ENCODE measurements at places on chromosomes 16 and 17.

GRCh38 chr16:27463741-27464591 is 62.0 kb downstream of the IL21R start:
- no peak for DNase-seq

GRCh38 chr16:76121636-76122035 is 155.6 kb upstream of the CNTNAP4 start:
- DNase-seq, result no peak

- peak; percentile 36 for DNase-seq
These were observed 263.8 kb downstream of the HS3ST3A1 start for GRCh38 chr17:13337864-13338371.

- no peak for DNase-seq
These were observed 24.6 kb downstream of the LYRM9 start for GRCh38 chr17:27868565-27868964.

GRCh38 chr17:50117202-50118051 is 12.5 kb downstream of the SAMD14 start:
- no peak for DNase-seq

GRCh38 chr16:50323335-50324011 is 45.3 kb downstream of the BRD7 start:
- peak; percentile 15 for DNase-seq

DNA sequence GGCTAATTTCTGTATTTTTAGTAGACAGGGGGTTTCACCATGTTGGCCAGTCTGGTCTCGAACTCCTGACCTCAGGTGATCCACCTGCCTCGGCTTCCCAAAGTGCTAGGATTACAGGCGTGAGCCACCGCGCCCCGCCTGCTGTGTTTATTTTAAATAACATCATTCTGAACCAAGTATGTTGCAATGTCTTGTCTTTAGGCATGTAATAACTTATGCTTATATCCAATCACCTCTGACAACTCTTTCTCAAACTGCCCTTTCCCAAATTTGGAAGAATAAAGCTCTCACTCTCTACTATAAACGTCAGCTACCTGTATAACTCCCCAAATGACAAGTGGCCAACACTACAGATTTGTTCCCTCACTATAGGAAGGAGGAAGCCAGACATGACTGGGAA is 103.1 kb upstream of the FA2H start:
- DNase-seq, result no peak

DNA sequence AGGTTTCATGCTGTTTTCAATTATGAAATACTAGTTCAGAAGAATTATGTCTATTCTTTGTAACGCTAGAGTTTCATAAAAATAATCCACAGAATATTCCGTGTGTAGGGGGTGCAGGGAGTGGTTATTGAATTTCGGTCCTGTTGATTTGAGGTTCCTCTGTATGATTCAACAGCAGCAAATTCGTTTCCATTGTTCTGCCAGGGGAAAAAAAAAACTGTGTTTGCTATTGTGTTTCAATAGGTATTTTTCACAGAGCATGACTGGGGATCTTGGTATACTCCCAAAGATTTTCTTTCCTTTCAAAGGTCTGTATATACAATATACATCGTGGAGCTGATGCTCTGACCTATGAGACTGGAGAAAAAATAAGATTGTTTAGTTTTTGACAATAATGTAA is 15.8 kb downstream of the SHISA9 start:
- DNase-seq, result no peak

GRCh38 chr17:79620207-79621038 is 9.6 kb upstream of the RBFOX3 start:
- DNase-seq, result no peak

DNA sequence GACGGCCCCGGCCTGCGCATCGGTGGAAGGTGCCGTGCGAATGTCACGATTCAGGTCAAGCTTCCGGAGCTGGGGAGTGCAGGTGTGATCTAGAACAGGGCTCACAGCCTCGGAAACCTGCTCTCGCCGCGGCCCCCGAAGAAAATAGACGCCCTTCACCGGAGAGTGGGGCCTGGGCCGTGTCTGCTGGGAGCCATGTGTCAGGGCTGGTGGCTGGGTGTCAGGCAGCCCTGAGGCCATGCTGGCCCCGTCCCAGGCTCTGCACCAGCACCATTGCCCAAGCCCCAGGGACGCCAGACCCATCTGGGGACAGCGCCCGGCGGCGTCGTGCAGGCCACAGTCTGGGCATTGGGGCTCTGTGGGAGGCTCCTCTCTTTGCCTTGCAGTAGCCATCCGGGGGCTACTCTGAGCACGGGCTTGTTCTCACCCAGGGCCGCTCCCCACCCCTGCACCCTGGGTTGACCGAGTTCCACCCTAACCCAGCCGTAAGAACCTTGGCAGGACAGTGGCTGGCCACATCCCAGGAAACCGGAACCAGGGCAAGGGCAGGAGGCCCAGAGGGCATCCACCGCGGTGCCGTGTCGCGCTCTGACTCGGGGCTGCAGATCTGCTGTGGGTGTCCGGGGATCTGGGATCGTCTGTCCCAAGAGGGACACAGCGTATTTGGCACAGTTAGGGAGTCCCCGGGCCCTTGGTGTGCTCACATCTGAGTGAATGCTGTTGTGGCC is 5.3 kb upstream of the NUDT16L1 start:
- DNase-seq, result no peak

DNA sequence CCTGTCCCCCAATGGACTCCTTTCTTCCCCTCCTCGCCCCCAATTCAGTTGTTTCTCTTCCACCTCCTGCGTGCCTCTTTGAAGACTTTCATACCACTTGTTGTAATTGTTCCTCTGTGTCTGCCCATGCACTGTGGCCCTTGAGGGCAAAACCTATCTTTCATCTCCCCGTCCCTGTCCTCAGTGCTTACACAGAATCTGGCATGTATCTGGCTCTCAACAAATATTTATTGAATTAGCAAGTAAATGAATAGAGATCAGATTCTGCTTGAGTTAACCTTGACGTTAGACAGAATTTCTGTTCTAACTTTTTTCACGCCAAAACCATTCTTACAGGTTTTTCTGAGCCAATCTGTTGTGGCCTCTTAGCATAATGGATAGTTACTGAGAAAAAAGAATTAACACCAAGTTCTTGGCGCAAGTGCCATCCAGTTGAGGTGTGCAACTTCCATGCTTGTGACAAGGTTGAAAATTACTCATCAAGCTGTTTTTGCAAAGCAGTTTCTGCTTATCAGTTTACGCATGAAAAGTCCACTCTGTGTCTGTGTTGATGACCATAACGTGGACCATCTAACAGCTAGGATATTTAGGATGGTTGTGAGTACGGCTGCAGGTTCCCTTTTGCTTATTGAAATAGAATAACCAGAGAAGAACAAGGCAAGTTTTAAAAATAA is 215.1 kb downstream of the PRKCA start:
- DNase-seq, result no peak

GRCh38 chr16:24347556-24347955 is 91.4 kb downstream of the CACNG3 start:
- no peak for DNase-seq

DNA sequence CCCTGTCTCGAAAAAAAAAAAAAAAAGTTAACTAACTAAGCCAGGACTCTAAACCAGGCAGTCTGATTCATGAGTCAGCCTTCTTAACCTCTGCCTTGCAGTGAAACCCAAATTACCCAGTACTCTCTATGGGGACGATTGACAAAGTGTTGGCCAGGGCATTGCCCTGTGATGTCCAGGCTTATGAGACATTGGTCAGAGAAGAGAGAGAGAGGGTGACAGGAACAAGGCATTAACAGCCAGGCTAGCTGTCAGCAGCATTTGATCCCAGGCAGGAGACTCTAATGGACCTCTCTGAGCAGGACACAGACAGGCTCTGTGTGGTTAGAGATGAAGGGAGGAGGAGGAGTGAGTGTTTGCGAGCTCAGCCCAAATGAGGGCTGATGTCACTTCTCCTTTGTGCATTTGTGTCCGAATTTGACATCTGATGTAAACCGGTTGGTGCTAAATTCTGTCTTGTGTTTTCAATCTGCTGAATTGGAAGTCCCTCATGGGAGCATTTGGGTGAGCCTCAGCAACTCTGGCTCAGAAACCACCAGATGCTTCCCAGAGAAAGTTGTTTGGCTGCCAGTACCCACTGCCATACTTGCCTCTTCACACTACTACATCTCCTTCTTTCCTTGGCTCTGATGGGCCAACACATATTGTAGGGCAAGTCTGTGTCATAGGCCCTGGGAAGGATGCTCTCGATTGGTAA is 4.3 kb upstream of the MYL4 start:
- DNase-seq, result no peak

GRCh38 chr17:76997981-76998531 is 129.9 kb downstream of the MGAT5B start:
- DNase-seq, result no peak

DNA sequence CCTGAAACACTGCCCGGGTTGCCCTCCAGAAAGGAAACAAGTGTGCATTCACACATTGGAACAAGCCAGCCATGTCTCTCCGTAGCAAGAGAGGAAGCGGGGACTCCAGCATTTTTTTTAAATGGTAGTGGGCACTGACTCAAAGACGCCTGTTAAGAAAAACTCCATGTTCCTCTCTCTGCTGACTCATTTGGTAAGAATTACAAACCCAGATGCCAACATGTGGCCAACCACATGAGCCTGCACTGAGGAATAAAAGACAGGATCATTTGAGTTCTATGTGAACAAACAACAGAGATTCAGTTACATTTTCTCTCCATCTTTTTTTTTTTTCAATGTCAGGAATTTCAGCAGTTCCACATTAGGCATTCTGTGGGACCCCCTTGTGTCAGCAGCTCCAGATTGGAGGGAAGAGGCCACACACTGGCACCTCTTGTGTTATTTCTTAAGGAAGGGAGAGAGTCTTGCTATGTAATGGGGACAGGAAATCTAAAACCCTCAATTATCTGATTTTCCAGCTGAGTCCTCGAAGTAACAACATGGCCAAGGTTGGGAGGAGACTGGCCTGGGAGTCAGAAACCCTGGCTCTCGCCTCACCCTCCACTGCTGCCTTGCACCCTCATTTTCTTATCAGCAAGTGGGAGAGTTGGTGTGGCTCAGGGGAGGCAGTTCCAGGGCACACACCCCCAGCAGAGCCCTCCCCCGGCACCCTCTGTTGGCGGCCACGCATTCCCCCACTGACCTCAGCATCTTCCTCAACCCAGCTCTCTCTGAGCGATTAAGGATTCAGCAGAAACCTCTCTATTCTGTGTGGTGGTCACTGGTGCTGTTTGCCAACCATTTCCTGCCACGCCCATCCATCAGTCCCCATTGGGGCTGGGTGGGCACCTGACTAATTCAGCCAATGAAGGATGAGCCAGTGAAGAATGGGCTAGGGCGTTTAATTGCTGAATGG is 173.0 kb downstream of the FOXL1 start:
- no peak for DNase-seq

- no peak for DNase-seq
These were observed 69.5 kb downstream of the CMIP start for GRCh38 chr16:81514041-81514559.

- peak; percentile 40 for DNase-seq
These were observed 19.3 kb downstream of the GDE1 start for GRCh38 chr16:19502395-19503131.

GRCh38 chr17:73788111-73788510 is 143.9 kb upstream of the SDK2 start:
- no peak for DNase-seq

DNA sequence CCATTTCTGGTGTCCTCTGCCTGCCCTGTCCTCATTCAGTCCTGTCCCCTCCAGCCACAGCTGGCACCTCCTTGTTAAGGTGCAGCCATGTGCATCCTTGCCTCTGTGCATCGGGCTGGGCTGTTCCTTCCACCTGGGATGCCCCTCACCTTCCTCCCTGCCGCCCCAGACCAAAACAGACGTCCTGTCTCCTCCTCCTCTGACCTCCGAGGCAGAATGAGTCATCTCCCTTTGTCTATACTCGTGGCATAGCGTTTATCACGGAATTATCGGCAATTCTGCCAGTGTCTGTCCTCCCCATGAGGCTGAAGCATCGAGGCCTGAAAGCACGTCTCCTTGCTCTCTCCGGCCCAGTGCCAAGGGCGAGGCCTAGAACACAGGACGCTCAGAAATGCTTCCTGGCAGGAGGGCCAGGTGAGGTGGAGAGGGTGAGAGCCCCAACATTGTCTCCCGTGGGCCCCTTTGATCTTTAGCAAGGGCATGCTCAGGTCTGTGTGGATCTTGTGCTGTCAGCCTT is 4.6 kb downstream of the RAI1 start:
- DNase-seq, result no peak

GRCh38 chr16:86100205-86101136 is 201.5 kb downstream of the IRF8 start:
- no peak for DNase-seq

DNA sequence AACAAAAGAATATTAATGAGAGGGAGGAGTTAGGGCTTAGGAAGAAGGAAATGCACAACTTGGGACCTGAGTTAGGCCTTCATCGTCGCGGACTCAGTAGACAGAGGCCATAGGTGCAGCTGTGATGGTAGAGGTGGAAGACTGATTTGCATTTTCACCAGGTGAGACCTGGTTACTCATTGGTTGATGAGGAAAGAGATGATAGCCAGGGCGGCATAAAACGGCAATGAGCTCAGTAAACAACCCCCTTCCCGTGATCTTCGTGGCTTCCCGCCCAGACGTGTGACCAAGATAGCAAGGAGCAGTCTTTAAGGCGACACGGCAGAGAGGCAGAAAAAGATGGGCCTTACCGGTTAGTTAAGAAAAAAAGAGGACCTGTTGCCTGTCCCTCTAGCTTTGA is at the start of gene TMC5:
TSS of gene TMC5 (plus strand) at position 244 of the 400 bp plus-strand sequence. CDS start 22,156 bp downstream, outside the sequence.
- no peak for DNase-seq

- no peak for DNase-seq
These were observed 242.9 kb downstream of the CDH11 start for GRCh38 chr16:64878940-64879339.

DNA sequence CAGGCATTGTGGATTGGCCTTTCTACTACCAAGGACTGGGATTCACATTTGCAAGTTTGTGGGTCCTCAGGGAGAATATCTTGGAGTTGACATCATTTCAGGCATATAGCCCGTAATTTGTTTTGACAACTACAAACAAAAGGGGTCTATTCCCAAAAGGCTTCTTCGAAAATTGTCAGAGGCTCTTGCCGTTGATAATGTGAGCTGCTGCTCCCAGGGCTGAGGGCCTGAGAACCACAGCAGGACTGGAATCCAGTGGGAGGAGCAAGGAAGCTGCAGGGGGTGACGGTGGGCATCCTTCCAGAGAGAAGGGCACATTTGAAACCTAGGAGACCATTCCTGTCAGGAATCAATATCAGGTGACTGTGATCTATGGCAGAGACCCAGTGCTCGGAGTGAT is 761.6 kb upstream of the RBFOX1 start:
- DNase-seq, result no peak

DNA sequence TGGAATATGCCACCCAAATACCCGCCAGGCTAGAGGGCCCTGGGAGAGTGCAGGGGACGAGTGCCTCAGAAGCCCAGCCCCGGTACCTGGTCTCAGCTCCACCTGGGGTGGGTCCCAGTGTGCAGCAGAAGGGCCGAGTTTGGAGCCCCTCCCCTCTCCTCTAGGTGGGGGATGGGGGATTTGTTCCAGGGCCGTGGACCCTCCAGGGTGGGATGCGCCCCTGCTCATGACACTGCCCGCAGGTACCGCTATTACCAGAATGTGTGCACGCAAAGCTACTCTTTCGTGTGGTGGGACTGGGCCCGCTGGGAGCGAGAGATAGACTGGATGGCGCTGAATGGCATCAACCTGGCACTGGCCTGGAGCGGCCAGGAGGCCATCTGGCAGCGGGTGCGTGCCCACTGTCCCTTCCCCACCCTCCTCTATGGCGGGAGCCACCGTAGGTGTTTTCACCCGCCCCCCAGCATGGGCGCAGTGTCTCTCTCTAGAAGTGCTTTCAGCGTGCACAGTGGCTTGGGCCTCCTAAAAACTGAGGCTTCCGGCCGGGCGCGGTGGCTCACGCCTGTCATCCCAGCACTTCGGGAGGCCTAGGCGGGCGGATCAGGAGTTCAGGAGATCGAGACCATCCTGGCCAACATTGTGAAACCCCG is 1.2 kb downstream of the NAGLU start:
- no peak for DNase-seq
